AG08395 (cell line): ENCODE measurements at places on chromosomes 2 and 18.

DNA sequence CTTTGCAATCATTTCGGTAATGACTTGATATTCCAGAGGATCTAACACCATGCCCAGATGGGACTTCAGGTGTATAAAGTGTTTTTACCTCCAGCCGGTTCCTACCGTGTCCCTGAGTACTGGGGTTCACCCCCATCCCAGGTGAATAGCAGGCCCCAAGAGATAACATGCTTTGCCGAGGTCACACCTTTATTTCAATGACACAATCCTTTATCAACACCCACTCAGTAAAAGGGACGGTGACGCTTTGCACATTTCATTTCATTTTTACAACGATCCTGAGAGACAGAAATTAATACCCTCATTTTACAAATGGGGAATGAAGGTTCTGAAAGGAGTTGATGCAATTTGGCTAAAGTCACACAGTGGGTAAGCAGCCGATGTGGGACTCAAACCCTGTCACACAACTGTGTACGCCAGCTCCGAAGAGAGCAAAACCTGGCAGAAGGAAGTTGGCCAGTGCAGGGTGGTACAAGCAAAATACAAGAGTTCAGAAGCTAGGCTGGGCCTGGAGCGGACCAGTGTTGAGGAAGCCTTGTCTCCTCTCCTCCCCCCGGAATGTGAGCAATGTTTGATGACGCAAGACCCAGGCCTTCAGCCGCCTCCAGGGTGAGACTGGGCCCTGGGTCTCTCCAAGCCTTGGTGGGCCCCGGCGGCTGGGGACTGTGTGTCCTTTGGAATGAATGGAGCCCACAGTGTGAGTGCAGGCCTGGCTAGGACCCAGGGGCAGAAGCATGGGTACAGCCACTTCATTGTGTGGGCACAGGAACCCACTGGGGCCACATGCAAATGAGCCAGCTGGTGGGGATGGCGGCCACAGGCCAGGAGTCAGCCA, 139.6 kb upstream of the MYCN start:
- DNase-seq: no peak

DNA sequence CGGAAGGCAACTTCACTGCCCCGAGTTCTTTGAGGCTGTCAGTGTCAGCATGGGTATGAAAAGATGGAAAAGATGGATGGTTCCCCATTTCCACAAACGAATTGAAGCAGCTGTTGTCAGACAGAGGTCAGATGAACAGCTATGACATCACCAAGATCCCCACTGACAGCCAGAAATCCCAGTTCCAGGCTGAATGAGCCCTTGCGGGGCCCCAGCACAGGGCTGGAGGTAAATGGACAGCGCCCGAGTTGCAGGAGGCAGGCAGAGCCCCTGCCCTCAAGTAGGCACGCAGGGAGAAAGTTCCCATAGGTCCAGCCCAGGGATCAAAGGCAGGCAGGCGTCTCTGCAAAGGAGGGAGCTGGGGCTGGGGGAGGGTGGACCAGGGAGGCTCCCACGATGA, 169.5 kb upstream of the AGAP1 start:
- DNase-seq: no peak

- DNase-seq: no peak
These were observed 127.1 kb upstream of the TANK start for GRCh38 chr2:161033059-161033660.

GRCh38 chr2:43034921-43035320, 191.5 kb downstream of the ZFP36L2 start:
- no peak for DNase-seq
